ENCODE measurements at places on chromosomes 3 and 15. TPM values are rescaled to one million over a fixed set of nuclear protein-coding genes. Genes with fewer than 3 reads are reported as not detected.

ACAN gene
- total RNA-seq, result 21.0 TPM

GNB4 gene
- 57.2 TPM for total RNA-seq

TAGLN3 gene
- total RNA-seq, result not detected

SHC4 gene
- 1.1 TPM for total RNA-seq

MST1R gene
- 2.0 TPM for total RNA-seq

Measured in aortic smooth muscle cell (primary cell).